Kidney (tissue), 22 donors: ENCODE measurements at places on chromosomes 13 and 19. TPM values are rescaled to one million over a fixed set of nuclear protein-coding genes. Genes with fewer than 3 reads are reported as not detected.

Gene ATP4A
- not detected for total RNA-seq

DNA sequence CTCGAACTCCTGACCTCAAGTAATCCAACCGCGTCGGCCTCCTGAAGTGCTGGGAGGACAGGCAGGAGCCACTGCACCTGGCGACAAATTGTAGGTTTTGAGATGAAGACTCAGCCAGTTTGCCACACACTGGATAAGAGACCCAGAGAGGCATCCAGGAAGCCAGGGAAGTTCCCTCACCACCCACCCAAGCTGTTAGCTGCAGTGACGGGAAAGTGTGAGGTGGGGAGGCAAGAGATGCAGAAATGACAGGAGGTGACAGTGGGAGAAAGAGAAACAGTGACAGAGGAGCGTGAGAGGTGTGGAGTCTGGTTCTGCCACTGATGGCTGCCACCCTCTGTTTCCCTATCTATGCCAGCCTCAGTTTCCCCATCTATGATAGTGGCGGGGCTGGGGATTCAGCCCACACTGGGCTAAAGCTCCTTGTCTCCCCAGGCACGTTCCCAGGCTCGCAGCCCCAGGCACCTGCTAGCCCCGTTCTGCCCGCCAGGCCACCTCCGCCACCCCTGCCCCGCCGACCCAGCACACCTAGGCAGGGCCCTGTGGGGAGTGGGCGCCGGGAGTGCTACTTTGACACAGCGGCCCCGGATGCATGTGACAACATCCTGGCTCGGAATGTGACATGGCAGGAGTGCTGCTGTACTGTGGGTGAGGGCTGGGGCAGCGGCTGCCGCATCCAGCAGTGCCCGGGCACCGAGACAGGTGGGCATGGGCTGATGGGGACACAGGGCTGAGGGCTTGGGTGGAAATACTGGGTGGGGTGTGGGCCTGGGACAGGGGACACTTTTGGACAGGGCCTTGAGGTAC is 21.0 kb downstream of the LTBP4 start:
- no peak for DNase-seq
- H3K27ac ChIP-seq, result no peak overlapping the region
- H3K27me3 ChIP-seq, result no peaks in the 10 kb centered on the region
- peaks cover 2% of the 10 kb centered on the region for H3K36me3 ChIP-seq
- no peaks in the 10 kb centered on the region for H3K4me1 ChIP-seq

GRCh38 chr19:17834350-17835181 is 13.2 kb downstream of the JAK3 start:
- no peaks in the 10 kb centered on the region for H3K36me3 ChIP-seq
- H3K4me3 ChIP-seq, result no peak overlapping the region
- no peak overlapping the region for H3K27ac ChIP-seq
- H3K27me3 ChIP-seq, result no peaks in the 10 kb centered on the region

Gene TEX29
- total RNA-seq, result not detected

GRCh38 chr13:25686831-25687470 is 315.2 kb downstream of the ATP8A2 start:
- H3K27ac ChIP-seq, result no peak overlapping the region
- no peaks in the 10 kb centered on the region for H3K4me1 ChIP-seq
- no peak overlapping the region for H3K4me3 ChIP-seq
- no peaks in the 10 kb centered on the region for H3K36me3 ChIP-seq
- no peak for DNase-seq

- no peak overlapping the region for H3K4me3 ChIP-seq
- H3K27ac ChIP-seq, result no peak overlapping the region
- no peaks in the 10 kb centered on the region for H3K4me1 ChIP-seq
- DNase-seq, result no peak
- H3K27me3 ChIP-seq, result no peaks in the 10 kb centered on the region
Measured at GRCh38 chr13:91698767-91699166, 300.3 kb downstream of the GPC5 start.

Gene EMP3
- total RNA-seq, result 78.6 TPM
